CD4-positive, alpha-beta T cell (primary cell): ENCODE measurements at places on chromosomes 13 and 19.

GRCh38 chr19:40621283-40621682 is 20.1 kb downstream of the LTBP4 start:
- no peaks in the 10 kb centered on the region for H3K4me1 ChIP-seq
- no peak for DNase-seq
- H3K27me3 ChIP-seq, result no peaks in the 10 kb centered on the region
- H3K27ac ChIP-seq, result no peak overlapping the region

- H3K36me3 ChIP-seq, result no peaks in the 10 kb centered on the region
- no peaks in the 10 kb centered on the region for H3K27me3 ChIP-seq
- no peaks in the 10 kb centered on the region for H3K4me1 ChIP-seq
- H3K27ac ChIP-seq, result no peak overlapping the region
- H3K4me3 ChIP-seq, result no peak overlapping the region
Observed at GRCh38 chr13:74920920-74921319, 561.0 kb downstream of the TBC1D4 start.

GRCh38 chr19:816500-816857 is 5.3 kb downstream of the PLPPR3 start:
- H3K27me3 ChIP-seq, result no peaks in the 10 kb centered on the region
- H3K4me1 ChIP-seq, result no peaks in the 10 kb centered on the region
- H3K27ac ChIP-seq, result no peak overlapping the region
- H3K4me3 ChIP-seq, result no peak overlapping the region
- peaks cover 8% of the 10 kb centered on the region for H3K36me3 ChIP-seq
- DNase-seq, result no peak

- no peaks in the 10 kb centered on the region for H3K36me3 ChIP-seq
- H3K4me1 ChIP-seq, result no peaks in the 10 kb centered on the region
- DNase-seq, result no peak
- no peak overlapping the region for H3K27ac ChIP-seq
Observed at GRCh38 chr13:56864451-56864850, 276.3 kb upstream of the PRR20A start.

DNA sequence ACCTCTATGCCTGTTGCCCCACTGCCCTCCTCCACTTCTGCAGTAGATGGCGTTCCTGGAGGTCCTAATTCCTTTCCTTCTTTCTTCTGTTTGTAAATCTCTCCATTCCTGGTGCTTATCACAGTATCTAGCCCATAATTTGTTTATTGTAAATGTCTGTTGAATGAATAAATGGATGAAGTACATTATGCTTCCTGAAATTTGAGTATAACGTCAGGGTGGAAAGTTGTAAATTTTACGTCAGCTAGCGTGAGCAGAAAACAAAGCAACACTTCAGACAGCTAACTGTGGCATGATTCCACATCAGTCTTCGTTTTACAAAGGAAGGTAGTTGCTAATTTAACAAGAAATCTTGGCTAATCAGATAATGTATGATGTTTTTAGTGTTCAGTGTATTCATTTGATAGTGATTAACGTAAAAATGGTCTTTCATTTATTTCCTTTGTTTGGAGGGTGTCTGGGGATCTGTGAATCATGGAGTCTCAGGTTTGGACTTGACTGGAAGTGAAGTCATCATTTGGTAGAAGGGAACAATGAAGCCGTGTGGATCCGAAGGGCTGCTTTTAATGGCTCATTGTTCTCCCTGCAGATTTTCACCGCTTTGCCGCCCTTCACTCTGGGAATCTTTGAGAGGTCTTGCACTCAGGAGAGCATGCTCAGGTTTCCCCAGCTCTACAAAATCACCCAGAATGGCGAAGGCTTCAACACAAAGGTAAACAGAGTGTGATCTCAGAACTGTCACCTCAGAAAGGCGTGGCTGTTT is 215.1 kb downstream of the SHISA2 start:
- no peak overlapping the region for H3K4me3 ChIP-seq
- no peaks in the 10 kb centered on the region for H3K36me3 ChIP-seq

DNA sequence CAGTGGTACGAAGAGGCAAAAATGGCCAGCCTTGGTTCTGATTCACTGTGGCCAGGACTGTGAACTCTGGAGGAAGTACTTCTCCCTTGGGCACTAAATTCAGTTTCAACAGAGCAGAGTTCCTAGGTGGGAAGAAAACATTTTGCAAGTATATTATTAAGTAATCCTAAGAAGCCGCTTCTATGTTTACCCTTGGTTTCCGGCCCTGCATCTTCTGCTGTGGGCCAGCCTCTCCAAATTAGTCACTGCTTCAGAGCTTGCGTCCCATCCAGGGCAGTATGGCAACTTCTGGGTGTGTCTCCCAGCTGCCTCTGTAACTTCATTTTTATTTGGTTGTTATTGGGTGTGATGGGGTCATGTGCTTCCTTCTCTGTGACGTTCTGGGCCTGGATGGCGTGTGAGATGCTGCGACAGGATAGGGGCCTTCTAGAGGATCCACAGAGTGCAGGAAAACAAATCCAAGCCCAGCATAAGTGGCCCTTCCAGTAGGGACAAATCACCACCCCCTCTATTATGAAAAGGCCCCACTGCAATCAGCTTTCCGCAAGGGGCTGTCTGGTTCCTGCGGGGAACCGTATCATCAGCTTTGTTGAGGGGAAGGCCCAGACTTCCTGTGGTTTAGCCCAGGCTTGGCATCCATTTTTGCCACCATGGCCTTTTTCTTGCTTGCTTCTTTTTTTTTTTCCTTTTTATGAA is 55.1 kb upstream of the C1QTNF9 start:
- DNase-seq, result peak; percentile 51
- peaks cover 36% of the 10 kb centered on the region for H3K36me3 ChIP-seq
- peak overlapping the region; percentile 78 for H3K4me3 ChIP-seq

DNA sequence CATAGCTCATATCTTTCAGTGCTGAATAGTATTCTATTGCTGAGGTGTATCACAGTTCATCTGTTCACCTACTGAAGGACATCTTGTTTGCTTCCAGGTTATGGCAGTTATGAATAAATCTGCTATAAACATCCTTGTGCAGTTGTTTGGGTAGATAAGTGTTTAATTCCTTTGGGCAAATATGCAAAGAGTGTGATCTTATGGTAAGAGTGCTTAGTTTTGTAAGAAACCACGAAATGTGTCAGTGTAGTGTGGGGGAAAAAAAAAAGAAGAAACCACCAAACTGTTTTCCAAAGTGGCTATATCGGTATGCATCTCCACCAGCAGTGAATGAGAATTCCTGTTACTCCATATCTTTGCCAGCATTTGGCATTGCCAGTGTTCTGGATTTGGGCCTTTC is 93.3 kb downstream of the PIBF1 start:
- no peak for DNase-seq
- H3K27me3 ChIP-seq, result no peaks in the 10 kb centered on the region

DNA sequence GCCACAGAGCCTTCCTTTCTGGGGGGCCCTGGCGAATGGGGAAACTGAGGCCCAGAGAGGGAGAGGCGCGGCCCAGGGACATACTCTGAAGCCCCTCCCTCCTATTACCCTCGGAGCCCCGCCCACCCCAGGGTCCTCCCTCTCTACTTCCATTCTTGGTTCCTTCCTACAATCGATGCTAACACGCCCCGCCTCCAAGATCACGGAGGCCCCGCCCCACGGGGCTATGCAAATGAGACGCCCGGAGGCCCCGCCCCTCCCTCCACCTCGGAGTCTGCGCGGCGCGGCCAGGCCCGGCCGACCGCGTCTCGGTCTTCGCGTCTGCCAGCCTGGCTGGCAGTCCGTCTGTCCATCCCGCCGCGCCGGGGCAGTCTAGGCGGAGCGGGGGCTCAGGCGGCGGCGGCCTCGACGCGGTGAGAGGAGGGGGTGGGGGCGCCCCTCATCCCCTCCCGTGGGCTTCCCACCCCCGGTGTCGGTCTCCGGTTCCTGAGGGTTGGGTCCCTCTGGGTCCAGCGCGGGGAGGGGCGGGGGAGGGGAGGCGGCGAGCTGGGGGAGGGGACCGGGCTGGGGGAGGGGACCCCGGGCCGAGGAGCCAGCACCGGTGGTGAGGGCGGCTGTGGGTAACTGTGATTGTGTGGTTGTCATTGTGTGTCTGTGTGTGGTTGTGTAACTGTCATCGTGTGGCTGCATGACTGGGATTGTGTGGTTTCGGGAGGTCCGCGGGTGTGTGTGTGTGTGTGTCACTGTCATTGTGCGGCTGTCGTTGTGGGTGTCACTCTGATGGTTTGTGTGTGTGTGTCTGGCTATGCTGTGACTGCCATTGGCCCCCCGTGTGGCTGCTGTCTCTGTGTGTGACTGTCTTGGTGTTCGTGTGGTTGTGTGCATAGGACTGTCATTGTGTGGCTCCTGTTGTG is at the start of gene PLPPR2:
Gene PLPPR2, plus strand, starts transcription at position 273 of the 914 bp plus-strand sequence. CDS start 2,242 bp downstream, outside the sequence.
- H3K27me3 ChIP-seq, result no peaks in the 10 kb centered on the region
- H3K27ac ChIP-seq, result no peak within 1 kb of the TSS
- H3K4me3 ChIP-seq, result peak within 1 kb of the TSS; percentile 36

DNA sequence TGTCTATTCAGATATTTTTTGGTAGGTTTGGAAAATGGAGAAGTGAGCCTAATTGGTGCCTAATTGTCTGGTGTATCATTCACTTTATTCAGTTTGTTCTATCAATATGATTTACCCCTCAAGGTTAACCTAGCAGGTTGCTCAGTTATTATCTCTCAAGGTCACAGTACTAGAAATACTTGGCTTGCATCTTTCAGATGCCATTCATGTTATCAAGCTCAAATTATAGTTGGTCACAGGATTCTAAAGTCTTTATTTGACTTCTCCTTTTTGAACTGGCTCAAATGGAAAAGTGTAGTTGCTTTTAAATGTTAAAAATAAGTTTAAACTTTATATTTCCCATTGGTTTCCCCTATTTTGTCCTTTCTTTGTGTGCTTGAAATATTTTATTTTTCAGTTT is 2.6 kb downstream of the KCNRG start:
- DNase-seq, result no peak
- peaks cover 2% of the 10 kb centered on the region for H3K4me1 ChIP-seq
- no peak overlapping the region for H3K4me3 ChIP-seq
- H3K27me3 ChIP-seq, result no peaks in the 10 kb centered on the region

GRCh38 chr13:27081893-27082679 is 89.5 kb downstream of the USP12 start:
- no peaks in the 10 kb centered on the region for H3K27me3 ChIP-seq
- H3K36me3 ChIP-seq, result no peaks in the 10 kb centered on the region
- no peak for DNase-seq
- H3K27ac ChIP-seq, result no peak overlapping the region

- peaks cover 18% of the 10 kb centered on the region for H3K4me1 ChIP-seq
- no peaks in the 10 kb centered on the region for H3K36me3 ChIP-seq
- H3K4me3 ChIP-seq, result no peak overlapping the region
- DNase-seq, result peak; percentile 83
Observed at GRCh38 chr19:17260842-17261325, 3.7 kb downstream of the USHBP1 start.

GRCh38 chr13:112960706-112961105 is 8.3 kb upstream of the MCF2L start:
- H3K4me3 ChIP-seq, result no peak overlapping the region
- DNase-seq, result no peak
- no peaks in the 10 kb centered on the region for H3K27me3 ChIP-seq
- H3K4me1 ChIP-seq, result no peaks in the 10 kb centered on the region
- no peaks in the 10 kb centered on the region for H3K36me3 ChIP-seq
- H3K27ac ChIP-seq, result no peak overlapping the region

GRCh38 chr19:1538978-1539377 is 15.1 kb downstream of the PLK5 start:
- DNase-seq, result no peak
- no peaks in the 10 kb centered on the region for H3K36me3 ChIP-seq
- H3K27ac ChIP-seq, result no peak overlapping the region
- peaks cover 5% of the 10 kb centered on the region for H3K4me1 ChIP-seq

- peak overlapping the region; percentile 59 for H3K4me3 ChIP-seq
- no peaks in the 10 kb centered on the region for H3K27me3 ChIP-seq
- peak overlapping the region; percentile 78 for H3K27ac ChIP-seq
- peaks cover 75% of the 10 kb centered on the region for H3K4me1 ChIP-seq
- DNase-seq, result peak; percentile 66
- peaks cover 40% of the 10 kb centered on the region for H3K36me3 ChIP-seq
Observed at GRCh38 chr19:4369888-4370260, 26.5 kb downstream of the MPND start.

- H3K4me3 ChIP-seq, result no peak overlapping the region
- no peak overlapping the region for H3K27ac ChIP-seq
- peaks cover 14% of the 10 kb centered on the region for H3K27me3 ChIP-seq
- DNase-seq, result no peak
- no peaks in the 10 kb centered on the region for H3K36me3 ChIP-seq
Observed at GRCh38 chr13:110396913-110397381, 89.9 kb downstream of the COL4A2 start.

DNA sequence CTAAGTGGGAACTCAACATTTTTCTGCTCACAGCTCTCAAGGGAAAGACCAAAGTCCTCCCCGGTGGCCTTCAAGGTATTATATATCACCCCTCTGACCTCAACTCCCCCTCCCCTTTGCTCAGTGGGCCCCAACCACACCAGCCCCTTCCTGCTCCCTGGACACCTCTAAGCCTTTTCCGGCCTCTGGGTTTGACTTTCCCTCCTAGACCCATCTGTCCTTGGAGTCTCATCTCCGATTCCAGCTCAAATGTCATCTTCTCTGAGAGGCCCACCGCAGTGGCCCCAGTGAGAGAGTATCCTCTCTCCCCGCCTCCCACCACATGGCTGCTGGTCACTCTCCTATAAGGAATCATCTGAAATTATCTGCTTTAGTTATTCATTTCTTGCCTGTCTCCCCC is 941 bp upstream of the UHRF1 start:
- no peak overlapping the region for H3K4me3 ChIP-seq
- H3K36me3 ChIP-seq, result no peaks in the 10 kb centered on the region
- H3K27ac ChIP-seq, result no peak overlapping the region
- no peaks in the 10 kb centered on the region for H3K27me3 ChIP-seq
- no peak for DNase-seq

GRCh38 chr13:39575641-39576238 is 27.3 kb downstream of the LHFPL6 start:
- no peak for DNase-seq
- H3K27ac ChIP-seq, result no peak overlapping the region
- no peak overlapping the region for H3K4me3 ChIP-seq
- H3K36me3 ChIP-seq, result no peaks in the 10 kb centered on the region
- no peaks in the 10 kb centered on the region for H3K4me1 ChIP-seq
- H3K27me3 ChIP-seq, result peaks cover 2% of the 10 kb centered on the region
